ENCODE measurements at places on chromosomes 11 and 22.

DNA sequence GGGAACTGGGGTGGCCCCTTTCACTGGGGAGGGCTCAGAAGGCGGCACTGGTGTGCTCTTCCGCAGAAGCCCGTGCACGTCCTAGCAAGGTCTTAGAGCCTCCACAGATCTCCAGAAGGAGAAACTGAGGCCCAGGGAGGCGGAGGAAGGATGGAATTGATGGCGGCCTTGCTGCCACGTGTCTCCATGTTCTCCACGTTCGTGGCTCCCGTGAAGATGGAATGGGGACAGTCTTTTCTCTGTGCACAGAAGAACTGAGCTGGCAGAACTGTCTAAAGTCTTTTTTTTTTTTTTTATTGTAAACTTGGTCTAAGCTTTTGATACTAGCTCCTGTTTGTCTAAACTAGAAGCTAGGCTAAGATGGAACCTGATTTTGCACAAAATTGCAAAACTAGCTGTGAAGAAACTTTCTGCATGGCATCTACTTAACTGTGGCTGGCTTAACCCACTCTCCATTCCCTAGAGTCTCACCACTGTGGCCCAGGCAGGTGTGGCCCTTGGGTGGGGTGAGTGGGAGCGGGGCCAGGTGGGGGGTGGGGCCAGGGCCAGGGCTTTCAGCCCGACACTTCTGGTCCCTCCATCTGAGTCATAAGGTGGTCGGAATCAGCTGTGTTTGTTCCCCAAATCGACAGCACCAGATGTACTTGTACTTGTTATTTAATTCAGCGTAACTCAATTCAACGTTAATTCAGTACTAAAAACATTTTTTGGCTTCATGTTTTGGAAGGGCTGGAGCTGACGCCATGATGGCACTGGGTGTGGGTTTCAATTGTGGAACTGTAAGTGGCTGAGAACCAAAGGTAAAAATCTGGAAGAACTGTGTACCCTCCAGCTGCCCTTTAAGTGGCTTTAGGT is 120.7 kb downstream of the MPPED1 start:
- DNase-seq: no peak

- DNase-seq: no peak
These were observed 572.9 kb downstream of the NTM start for GRCh38 chr11:131943295-131943694.

GRCh38 chr11:27315836-27316235 is 47.2 kb downstream of the CCDC34 start:
- no peak for DNase-seq

GRCh38 chr11:11137339-11137738 is 215.7 kb downstream of the CSNK2A3 start:
- no peak for DNase-seq

All from hippocampal formation (tissue), 2 donors.